ENCODE measurements at places on chromosomes 12 and 14. TPM values are rescaled to one million over a fixed set of nuclear protein-coding genes. Genes with fewer than 3 reads are reported as not detected.

The MYRFL gene
- 0.52 TPM for total RNA-seq

The KRT8 gene
- total RNA-seq = 455 TPM

The SMIM41 gene
- total RNA-seq = 0.26 TPM

GRCh38 chr14:79369359-79370332 lies 841.7 kb downstream of the DIO2 start:
- DNase-seq = peak; percentile 37

- no peak for DNase-seq
Observed at GRCh38 chr14:90274808-90275457, 18.6 kb downstream of the PSMC1 start.

DNA sequence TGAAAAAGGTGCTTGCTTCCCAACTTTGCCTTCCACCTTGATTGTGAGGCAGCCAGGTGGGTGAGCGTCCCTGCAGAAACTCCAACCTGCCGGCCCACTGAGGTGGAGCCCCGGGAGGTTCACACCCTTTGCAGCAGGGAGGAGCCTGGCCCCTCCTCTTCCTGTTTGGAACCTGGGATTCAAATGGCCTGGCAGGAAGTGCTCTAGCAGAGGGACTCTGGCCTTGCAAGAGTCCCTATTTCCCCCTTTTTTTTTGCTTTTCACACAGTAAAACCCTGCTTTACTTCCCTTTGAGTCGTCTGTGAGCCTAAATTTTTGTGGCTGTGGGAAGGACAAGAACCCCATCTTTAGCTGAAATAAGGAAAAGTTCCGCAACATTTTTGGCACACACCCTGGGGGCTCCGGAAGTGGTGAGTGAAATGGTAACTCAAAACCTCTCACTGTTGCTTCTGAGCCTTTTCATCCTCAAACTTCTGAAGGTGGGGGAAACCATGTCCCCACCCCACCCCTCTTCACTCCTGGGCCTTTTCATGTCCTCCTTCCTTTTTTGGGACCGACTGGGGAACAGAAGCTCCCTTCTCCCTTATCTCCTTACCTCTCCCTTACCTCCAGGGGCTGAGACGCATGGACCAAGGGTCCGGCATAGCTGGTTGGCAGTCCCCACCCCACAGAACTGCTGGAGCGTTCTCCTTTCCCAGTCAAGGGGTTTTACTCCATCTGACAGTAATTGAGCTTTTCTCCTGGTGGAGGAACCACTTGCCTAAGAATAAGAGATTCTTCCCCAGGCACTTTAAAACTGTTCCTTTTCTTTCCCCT lies 102.0 kb downstream of the KCNMB4 start:
- no peak for DNase-seq
